ENCODE measurements at places on chromosomes 5 and 9.

DNA sequence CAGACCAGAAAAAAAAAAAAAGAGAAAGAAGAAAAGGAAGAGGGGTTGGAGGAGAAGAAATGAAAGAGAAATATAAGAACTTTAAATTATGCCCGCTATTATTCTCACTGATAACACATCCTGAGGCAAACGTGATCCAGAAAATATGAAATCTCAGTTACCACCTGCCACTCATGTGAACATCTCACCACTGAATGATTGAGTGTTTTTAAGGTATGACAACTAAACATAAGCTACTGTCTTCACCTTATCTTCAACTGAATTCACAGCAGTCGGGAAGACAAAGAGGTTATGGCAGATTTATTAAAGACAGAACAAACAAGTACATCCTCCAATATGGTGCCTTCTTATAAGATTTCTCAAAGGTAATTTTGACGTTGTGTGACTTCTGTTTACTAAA is 327.9 kb downstream of the TMEM161B start:
- DNase-seq: no peak

DNA sequence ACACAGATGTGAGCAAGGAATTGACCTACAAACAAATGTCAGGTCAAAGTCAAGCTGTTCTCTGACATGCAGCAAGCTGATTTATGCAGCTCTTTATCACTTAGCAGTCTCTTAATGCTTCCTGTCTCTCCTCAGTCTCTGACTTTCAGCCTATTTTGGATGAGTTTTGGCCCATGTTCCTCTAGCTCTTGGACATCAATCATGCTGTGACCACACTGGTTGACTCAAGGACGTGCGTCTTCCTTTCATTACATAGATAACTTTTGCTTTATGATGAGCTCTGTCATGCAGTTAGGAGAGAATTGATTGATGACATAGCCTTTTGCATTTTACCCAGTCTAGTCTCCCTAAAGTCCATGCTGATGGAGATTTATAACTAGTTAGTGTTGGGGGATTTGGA is 9.4 kb upstream of the REEP5 start:
- no peak for DNase-seq

GRCh38 chr5:181133083-181133482 is 2.1 kb upstream of the OR2V1 start:
- no peak for DNase-seq

DNA sequence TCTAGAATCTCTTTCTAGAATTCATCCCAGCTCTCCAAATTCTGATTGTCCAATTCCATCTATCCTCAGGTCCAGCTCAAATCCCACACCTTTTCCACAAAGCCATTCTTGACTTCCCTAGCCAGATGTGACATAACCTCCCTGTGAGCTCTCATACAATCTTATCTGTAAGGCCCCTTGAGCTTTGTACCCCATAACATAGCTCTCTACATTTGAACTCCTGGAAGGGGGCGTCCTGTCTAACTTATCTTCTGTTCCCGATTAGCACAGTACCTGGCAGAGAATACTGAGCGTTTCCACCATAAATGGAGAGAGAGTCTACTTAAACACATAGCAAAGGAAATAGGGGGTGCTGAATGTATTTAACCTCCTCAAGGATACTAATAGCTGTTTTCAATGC is 251.6 kb upstream of the RGMB start:
- no peak for DNase-seq

GRCh38 chr9:34642679-34643078 is 3.8 kb upstream of the GALT start:
- no peak for DNase-seq

DNA sequence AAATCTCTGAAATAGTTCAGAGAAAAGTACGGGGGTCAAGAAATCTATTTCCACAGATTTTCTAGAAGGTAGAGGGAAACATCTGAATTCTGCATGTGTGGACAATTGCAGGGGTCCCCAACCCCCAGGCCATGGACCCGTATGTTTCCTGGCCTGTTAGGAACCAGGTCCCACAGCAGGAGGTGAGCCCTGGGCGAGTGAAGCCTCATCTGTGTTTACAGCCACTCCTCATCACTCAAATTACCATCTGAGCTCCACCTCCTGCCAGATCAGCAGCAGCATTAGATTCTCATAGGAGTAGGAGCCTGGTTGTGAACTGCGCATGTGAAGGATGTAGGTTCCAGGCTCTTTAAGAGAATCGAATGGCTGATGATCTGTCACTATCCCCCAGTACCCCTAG is 200.5 kb upstream of the EDIL3 start:
- no peak for DNase-seq

DNA sequence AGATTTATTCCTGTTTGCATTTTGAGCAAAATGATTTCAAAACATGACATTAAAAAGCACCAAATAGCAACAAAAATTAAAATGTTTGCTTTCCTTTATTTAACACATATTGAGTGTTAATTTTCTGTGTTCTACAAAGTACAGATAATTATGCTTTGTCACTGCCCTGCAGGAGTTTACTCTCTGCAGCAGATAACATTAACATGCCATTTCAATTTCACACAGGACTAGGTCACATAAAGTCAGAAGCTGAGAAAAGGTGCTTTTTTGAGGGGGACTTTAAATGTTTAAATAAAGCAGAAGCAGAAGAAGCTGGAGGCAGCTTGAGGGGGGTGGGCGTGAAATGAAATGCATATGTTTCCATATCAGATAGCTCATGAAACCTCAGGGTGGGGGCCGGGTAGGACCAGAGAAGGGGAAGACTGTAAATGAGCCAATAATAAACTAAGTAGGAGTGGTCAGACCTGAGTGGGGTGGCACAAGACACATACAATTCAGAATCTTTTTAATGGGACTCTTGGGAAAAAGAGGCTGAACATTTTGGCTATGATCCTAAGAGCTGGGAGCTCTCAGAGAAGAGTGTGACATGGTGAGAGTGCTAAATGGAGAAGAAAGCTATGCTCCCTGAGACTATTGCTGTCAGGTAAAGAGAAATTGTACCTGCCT is 387.5 kb downstream of the FAM170A start:
- DNase-seq: no peak

- DNase-seq: no peak
These were observed 16.3 kb downstream of the ARHGEF28 start for GRCh38 chr5:73642344-73642743.

- no peak for DNase-seq
These were observed 109.5 kb downstream of the PALM2AKAP2 start for GRCh38 chr9:109889456-109889855.

DNA sequence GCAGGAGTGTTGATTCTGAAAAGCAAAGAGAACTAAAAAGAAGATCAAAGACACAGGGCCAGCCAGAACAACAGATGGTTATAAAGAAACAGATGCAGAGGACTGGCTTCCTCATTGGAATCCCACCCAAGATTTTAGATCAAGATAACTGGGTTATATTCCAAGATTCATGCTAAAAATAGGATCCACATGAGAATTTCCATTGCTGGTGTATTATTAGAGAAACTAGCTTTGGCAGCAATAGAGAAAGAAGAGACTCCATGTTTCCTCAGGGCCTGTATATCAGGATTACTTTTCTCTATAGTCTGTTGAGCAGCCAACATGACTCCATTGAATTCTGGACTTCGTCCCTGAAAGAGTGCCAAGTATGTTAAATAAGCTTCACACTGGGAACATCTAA is 367.3 kb downstream of the TUSC1 start:
- DNase-seq: no peak

GRCh38 chr5:154493274-154493673 is 15.2 kb upstream of the HAND1 start:
- no peak for DNase-seq

Data from T-cell (primary cell).